Suppressor macrophage treated with lipopolysaccharide for 1 hour (primary cell): ENCODE measurements at places on chromosomes 4 and X.

- DNase-seq: no peak
Observed at GRCh38 chr4:15786743-15787142, 8.6 kb downstream of the CD38 start.

GRCh38 chr4:70920592-70920991 lies 18.4 kb downstream of the MOB1B start:
- no peak for DNase-seq

DNA sequence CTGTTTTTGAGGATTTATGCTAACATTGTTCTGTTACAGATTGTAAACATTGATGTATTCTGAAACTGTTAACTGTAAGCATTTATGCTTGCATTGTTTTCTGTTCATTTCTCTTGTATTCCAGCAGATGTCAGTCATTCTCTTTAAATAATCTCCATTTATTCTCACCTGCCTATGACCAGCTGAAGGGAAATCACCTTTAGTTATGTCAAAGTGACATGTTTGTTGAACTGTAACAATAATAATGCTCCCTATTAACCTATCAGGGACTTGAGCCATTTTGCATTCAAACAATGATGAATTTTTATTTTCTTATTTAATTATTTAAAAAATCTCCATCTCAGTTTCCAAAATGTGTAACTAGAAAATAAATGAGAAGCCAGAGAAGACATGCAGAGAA lies 58.0 kb downstream of the SPCS3 start:
- DNase-seq: no peak

DNA sequence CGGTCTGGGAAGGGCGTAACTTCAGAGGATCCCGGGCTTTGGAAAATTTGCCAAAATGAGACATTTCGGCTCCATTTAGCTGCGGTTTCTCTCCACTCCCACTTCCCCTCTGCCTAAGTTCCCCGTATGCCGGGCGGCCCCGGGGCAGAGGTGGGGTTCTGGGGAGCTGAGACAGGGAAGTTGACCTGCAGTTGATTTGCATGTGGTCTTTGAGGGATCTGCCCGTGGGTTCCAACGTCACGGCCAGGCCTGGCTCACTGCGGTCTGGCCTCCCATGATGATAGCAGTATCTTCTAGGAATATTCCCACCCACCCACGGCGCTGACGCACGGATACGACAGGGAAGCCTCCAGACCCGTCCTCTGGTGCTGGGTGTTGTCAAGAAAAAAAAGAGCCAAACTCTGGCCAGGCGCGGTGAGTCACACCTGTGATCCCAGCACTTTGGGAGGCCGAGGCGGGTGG lies 27.3 kb upstream of the CRLF2 start:
- DNase-seq: peak; percentile 100

DNA sequence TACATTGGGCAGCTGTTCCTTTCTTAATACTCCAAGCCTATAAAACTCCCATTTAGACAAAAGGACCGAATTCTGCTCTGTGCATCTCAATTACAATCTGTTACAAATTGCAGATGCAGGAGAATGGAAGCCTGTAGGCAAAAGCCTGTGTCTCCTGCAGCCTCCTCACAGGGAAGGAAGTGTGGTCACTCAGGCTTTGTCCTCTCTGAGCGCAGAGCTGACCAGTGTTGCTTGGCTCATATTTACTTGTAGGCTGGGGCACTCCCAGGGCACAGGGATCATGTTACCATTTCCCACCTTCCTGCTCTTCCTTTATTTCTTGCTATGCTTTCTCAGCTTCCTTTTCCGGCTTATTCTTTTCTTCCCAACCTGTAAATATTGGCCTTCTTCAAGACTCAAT lies 15.7 kb downstream of the SUPT20HL2 start:
- no peak for DNase-seq

DNA sequence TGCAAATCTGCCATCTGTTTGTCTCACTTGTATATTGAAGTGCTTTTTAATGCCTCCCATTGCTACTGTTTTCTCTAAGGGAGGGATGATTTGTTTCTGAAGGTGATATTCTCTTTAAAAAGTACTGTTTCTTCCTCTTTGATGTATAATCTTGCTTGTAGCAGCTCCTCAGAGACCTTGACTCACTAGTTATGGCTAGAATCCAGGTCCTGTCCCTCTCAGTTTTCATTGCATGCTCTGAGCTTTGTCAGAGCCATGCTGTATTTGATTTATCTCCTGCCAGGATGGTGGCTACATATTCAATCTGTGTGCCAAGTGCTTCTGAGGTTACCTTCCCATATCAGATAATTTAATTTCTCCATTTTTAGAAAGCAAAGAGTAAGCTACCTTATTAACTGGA lies 56.0 kb downstream of the GLUD2 start:
- DNase-seq: no peak

- no peak for DNase-seq
Observed at GRCh38 chrX:135892781-135893180, 463 bp downstream of the CT45A10 start.

DNA sequence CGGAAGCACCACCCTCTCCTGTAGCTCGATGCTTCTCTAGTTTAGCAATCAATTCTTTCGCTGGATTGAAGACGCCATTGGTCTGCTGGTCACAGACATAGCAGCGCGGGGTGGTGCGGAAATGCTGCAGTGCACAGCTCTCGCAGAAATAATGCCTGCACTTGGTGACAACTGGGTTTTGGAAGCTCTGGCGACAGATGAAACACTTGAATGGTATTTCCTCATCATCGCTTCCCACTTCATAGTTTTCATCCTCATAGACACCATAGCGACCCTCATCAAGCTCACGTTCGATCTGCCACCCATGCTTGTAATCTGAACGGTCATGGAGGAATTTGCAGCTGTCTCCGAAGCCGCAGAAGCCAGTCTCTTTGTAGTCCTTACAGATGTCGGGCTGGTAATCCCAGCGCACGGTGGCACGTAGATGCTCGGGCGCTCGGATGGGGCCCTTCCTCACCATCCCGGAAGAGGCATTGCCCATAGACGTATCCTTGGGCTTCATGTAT lies 854 bp downstream of the RNF113A start:
- DNase-seq: peak; percentile 24

DNA sequence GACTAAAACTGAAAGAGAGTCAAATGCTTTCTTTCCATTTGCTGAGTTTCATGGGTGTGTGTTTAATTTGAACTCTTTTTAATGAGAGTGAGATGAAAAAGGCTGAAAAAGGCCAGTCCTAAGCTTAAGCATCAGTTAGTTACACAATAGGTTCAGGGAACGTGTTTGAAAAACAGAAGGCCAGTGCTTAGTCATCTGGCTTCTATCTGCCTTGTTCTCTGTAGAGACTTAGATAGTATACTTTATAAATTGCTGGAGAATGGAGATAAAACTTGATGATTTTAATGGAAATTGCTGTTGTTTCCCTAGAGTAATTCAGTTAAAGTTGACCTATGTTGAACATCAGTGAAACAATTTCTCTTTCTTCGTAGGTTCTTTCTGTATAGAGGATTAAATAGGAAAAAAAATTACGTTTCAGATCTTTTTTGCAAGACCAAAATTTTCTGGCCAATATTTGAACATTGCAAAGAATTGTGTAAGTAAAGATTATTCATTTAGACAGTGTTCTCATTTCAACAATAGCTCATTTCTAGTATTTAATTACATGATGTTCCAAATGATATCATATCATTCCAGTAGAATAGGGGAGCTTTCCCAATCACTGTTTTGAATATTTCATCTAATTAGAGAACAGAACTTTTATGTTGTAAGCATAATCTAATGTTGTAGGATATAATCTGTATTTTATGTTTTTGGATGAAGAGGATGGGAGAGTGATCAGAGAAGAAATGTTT lies 1088.8 kb downstream of the ADGRL3 start:
- no peak for DNase-seq

DNA sequence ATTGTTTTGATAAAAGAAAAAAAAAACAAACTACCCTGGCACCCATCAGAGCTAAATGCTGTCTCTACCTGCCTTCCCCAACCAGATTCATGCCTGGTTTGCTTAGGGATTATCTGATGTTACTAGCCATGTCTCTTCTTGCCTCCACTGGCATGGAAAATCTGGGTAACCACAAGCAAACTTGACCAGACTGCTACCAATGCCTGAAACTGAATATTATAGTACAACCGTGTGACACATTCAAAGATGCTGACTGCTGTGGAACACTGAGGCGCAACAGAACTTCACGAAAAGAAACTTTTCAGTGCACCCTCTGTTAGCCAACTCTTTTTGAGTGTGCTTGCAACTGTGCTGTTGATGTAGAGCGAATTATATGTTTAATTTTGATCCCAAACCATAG lies 228.1 kb downstream of the CBR4 start:
- no peak for DNase-seq

DNA sequence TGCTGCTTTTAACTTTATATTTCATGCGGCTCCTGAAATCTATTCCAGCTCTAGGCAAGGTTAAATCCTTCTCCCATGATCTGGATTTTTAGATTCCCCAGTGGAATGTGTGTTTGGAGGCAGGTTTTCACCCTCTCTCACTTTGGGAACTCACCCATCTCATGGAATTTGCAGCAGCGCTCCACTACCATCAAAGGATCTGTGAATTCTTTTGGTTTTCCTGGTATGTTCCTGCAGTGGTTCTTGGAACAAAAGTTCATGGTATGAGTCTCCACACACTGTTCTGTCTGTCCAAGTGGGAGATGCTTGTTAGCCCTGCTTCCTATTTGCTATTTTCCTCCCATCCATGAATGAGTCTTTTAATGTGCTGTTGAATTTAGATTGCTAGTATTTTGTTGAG lies 14.0 kb downstream of the APOOL start:
- DNase-seq: no peak
